CD14-positive monocyte (primary cell): ENCODE measurements at places on chromosomes 3 and 15. TPM values are rescaled to one million over a fixed set of nuclear protein-coding genes. Genes with fewer than 3 reads are reported as not detected.

DNA sequence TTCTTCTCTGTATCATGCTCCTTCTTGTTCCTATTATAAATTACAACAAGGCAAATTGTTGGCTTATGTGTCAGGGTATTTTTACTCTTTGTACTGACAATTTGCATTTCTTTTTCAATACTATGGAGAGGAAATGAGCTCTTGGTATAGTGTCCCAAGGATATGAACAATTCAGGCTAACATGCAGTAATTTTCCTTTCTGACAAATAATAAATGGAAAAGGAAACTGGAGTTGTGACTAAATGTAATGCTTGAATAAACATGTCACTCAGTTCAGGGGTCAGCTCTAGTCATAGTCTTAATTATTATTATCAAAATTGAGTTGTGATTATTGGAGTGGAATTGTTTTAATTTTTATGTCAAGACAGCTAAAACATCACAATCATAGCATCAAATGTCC, 256.0 kb upstream of the ZPLD1 start:
- no peak for DNase-seq

The ZBTB47 gene
- polyA plus RNA-seq = 0.41 TPM

- no peak for DNase-seq
Observed at GRCh38 chr3:171506743-171507319, 46.6 kb upstream of the TNIK start.

DNA sequence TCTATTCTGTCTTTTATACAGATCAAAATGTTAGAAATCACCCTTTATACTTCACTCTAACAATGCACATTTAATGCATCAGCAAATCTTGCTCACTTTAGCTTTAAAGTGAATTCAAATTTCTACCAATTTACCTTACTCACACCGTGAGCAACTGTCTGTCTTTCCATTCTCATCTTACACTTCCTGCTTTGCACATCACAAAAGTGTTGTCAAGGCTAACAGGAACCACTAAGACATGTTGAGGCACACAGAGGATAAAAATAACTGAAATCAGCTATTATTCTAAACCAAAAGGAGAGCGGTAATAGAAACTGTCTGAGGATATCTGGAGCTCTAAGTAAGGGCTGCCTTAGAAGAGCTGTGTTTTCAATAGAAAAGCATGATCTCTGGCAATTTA, 519.9 kb downstream of the ZBBX start:
- no peak for DNase-seq

The RPL35A gene
- 975 TPM for polyA plus RNA-seq

GRCh38 chr15:89704411-89704810, 13.8 kb downstream of the WDR93 start:
- DNase-seq = no peak

DNA sequence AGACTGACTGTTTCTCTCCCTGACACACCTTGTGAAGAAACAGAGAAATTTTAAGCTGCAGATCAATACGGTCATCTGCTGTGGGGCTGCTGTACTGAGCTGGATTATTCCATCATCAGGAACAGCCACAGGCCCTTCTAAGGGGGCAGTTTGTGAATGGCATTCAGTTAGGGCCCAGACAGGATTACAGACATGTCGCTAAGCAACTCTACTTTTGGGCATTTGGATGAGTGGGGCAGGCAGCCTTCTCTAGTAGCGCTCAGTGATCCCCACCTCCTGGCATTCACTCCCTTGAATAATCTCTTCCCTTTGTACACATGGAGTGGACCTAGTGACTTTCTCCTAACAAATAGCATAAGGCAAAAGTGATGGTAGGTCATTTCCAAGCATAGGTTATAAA, 144.4 kb upstream of the RARB start:
- DNase-seq = no peak

The RASL12 gene
- polyA plus RNA-seq = not detected in 2 replicates

GRCh38 chr3:59192473-59192872, 142.6 kb upstream of the CFAP20DC start:
- no peak for DNase-seq

- no peak for DNase-seq
Observed at GRCh38 chr3:187531831-187532230, 138.4 kb downstream of the SST start.
